ENCODE measurements at places on chromosomes 5 and 9.

DNA sequence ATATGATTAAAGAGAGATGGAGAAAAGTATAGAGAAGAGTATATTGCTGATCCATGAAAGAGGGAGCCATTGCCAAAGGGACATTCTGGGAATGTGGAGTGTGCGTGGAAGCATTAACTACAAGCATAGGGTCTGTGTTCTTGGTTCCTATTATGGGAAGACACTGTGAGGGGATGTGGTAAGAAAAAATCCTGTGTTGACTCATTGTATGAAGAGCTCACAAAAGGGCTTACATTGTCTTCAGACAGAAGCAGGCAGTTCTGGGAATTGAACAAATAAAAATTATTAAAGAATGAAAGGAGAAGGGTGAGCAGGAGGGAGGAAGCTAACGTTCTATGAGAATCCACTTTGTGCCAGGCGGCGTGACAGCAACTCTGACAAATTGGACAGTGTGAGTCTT lies 250.4 kb upstream of the CHD1 start:
- DNase-seq = no peak

DNA sequence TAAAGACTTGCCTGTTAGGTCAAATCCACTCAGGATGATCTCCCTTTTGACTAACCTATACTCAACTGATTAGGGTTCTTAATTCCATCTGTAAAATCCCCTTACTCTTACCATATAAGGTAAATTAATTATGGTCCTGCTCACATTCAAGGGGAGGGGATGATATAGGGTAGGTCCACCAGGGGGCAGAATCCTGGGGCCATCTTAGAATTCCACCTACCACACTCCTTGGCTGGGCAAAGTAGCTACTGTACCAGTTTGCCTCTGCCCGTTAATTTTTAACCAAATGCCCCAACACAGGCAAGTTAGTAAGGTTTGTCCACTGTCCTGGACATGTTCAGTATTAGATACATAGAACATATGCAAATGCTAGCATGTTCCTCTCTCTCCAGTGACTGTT lies 262.4 kb downstream of the SEMA5A start:
- DNase-seq = no peak

- no peak for DNase-seq
These were observed 47.8 kb downstream of the WWC1 start for GRCh38 chr5:168339109-168339771.

- DNase-seq = no peak
These were observed 157.5 kb downstream of the COL23A1 start for GRCh38 chr5:178432421-178433272.

DNA sequence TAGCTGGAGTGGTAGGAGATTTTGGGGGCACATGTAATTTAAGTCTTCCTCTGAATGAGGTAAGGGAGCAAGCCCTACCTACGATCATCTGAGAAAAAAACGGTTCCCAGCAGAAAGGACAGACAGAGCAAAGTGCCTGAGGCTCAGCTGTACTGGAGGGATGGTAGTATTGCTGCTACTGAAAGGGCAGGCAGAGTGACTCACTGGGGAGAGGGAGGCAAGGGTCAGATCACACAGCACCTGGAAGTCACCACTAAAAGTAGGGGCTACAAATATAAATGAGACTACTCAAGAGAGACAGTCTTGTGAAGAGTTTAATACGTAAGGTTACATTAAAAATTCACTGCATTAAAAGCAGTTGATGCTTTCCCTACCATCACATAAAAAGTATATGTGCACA lies 75.9 kb downstream of the NFIB start:
- no peak for DNase-seq

GRCh38 chr5:169006842-169007790 lies 293.8 kb downstream of the SLIT3 start:
- DNase-seq = no peak

- no peak for DNase-seq
These were observed 161.9 kb downstream of the SNCAIP start for GRCh38 chr5:122473941-122474340.

GRCh38 chr5:140202078-140202477 lies 27.1 kb downstream of the CYSTM1 start:
- no peak for DNase-seq

Data from stimulated activated CD4-positive, alpha-beta T cell treated with anti-CD3 and anti-CD28 coated beads, Interleukin-15, amount 100 ng/mL, for 1 hour (primary cell).